ENCODE measurements at places on chromosomes 7 and 10.

DNA sequence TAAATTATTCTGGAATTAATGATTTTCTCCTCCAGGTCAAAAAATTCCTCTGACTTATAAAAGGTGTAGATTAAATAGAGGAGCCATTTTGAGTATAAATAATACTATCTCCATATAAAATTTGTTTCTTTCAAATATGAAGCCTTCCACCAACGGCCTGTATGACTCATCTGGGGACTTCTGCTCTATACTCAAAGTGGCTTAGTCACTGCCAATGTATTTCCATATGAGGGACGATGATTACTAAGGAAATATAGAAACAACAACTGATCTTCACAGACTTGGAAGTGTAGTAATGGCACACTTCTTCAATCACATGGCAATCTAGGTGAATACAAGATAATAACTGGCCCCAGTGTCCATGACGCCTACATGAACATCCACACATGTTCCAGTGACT, 335.6 kb upstream of the HGF start:
- no peak for DNase-seq

DNA sequence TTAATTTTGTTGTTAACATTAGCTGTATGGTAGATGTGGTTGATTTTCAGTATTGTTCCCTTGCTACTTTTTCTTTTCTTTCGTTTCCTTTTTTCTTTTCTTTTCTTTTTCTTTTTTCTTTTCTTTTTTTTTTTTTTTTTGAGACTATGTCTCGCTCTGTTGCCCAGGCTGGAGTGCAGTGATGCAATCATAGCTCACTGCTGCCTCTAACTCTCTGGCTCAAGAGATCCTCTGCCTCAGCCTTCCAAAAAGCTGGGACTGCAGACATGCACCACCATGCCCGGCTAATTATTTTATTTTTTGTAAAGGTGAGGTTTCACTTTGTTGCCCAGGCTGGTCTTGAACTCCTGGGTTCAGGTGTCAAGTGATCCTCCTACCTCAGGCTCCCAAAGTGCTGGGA, 14.4 kb downstream of the SLC26A3 start:
- DNase-seq, result no peak

GRCh38 chr7:116576350-116577319, 51.8 kb downstream of the CAV1 start:
- no peak for DNase-seq

DNA sequence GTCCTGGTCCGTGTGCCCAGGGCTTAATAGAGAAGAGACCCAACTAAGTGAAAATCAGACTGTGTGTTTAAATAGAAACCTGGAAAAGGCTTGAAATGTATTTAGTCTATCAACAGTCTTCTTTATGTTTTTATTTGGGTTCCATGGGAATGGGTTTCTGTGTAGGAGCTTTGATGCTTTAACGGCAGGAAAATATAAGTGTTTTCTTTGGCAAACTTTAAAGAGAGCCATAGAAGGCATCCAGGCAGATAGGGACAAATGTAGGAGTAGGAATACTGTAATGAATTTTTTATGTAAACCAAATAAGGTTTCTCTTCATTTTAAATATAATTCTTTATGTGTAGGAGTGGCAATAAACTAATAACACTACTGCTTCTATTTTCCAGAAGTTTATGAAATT, 989.0 kb downstream of the GATA3 start:
- DNase-seq, result no peak

DNA sequence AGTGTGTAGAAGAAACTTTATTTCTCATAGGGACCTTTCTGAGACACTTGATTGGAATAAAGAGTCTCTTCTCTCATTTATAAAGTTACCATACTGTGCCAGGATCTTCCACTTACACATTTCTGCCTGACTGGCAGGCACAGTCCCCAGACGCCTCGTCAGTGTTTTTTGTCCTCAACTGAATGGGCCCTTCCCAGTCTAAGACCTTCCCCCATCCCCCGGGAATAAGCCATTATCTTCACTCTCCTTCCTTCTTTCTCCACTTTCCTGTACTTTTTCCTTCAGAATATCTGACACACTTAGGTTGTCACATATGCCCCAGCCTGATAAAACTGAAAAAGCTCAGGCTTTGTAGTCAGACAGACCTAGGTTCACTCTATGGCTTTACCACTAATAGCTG, 35.3 kb upstream of the KCNIP2 start:
- DNase-seq, result no peak

DNA sequence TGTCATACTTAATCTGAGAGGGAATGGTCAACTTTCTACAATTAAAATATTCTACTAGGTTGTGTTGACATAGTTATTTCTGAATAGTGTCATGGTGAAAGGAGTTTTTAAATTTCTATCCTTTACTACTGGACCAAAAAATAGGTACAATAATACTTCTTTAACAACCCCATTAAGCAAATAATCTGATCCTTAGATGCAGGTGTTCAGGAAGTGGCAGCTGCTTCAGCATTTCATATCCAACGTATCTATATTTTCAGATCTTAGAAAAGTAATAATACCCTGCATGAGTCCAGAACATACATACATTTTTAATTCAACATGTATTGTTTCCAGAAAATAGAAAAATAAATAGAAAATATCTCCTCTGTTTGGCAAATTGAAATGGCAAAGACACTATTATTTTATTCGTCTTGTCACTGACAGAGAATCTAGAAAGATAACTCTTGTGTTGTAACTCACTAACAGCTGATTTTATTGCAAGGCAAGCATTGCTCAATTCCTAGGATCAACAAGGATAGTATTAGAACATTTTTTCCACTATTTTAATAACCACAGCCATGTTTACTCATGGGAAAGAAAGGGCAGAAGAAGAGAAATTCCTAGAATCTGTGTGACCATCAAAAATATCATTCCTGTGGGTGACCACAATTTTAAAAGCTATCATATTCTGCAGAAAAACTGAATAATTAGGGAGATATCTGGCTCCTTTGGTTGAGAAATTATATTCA, 159.3 kb upstream of the CNTNAP2 start:
- DNase-seq, result no peak

GRCh38 chr7:151187409-151188251, 580 bp upstream of the ASB10 start:
- no peak for DNase-seq

Measured in HuH-7 (cell line).